Hematopoietic multipotent progenitor cell treated with erythropoietin and hydrocortisone succinate and interleukin-3 and kit ligand, for 4 days (in vitro differentiated cells): ENCODE measurements at places on chromosomes 12 and 14.

DNA sequence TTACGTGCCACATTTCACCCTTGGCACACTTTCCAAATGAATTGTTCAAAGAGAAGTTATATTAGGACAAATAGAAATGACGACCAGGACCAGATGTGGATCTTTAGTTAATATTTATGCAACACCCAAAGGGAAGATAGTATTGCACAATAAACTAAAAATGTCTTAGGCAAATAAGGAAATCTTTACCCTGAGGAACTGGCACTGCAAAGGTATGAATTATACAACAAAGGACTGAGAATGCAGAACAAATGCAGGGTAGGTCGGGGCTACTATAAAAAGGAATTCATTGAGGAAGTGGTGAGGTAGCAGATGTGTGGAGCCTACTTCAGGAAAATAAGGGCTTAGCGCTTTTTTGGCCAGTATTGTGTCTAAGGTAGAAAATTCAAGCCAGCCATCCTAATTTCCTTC, 3.9 kb upstream of the TMTC2 start:
- DNase-seq: peak; percentile 6

- DNase-seq: no peak
Observed at GRCh38 chr12:85385406-85385805, 105.4 kb downstream of the ALX1 start.

DNA sequence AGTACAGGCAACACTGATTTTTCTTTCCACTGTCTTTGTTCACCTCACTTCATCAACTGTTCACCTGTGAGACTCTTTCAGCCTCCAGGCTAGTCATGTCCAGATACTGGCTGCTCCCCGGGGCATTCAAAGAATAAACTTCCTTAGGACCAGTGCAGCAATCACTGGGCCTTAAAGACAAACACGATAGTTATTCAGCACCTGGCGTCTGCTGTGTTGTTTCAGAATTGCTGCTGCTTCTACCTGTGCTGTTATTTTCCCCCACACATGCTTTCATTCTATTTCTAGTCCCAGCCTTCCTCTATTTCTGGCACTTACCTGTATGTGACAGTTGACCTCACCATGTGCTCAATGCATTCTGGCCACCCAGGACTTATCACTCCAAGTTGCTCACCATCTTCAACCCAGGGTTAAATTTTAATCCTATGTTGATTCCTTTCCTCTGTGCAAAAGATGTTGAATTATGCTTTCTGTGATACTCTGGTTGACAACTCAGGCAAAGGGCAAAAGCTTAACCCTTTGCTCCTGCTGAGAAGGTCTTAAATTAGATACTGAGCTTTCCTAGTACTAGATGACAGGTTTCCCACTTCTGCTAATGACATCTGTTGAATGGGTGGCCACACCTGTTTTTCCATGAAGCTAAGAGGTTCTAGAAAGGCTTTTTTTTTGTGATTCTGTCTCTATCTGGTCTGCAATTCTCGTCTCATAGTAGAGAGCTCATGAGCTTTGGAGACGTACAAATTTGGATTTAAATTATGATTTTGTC, 41.4 kb downstream of the PTPRQ start:
- no peak for DNase-seq

- DNase-seq: peak; percentile 87
Observed at GRCh38 chr12:89016970-89017778, 335.1 kb downstream of the DUSP6 start.

DNA sequence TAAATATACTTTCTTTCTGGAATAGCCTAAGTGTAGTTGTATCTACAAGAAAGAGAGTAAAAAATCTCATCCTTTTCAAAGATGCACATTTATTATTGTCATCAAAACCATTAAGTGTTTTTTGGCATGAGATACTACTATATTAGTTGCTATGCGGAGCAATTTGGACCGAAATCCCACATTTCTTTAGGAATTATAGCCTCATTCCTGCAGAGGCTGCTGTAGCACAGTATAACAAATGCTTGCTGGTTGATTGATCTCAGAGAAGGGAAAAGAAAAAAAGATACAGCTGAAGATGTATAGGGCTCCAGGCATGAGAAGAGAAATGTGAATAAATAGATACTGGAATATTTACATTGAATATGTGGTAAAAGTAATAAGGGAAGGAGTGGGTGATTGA, 36.0 kb downstream of the RHOJ start:
- DNase-seq: no peak

- DNase-seq: peak; percentile 97
Observed at GRCh38 chr12:95942524-95943329, at the start of gene CCDC38. Gene CCDC38, minus strand, starts transcription at chr12:95942614. Its CDS starts 6,105 bp downstream, at chr12:95936509.

DNA sequence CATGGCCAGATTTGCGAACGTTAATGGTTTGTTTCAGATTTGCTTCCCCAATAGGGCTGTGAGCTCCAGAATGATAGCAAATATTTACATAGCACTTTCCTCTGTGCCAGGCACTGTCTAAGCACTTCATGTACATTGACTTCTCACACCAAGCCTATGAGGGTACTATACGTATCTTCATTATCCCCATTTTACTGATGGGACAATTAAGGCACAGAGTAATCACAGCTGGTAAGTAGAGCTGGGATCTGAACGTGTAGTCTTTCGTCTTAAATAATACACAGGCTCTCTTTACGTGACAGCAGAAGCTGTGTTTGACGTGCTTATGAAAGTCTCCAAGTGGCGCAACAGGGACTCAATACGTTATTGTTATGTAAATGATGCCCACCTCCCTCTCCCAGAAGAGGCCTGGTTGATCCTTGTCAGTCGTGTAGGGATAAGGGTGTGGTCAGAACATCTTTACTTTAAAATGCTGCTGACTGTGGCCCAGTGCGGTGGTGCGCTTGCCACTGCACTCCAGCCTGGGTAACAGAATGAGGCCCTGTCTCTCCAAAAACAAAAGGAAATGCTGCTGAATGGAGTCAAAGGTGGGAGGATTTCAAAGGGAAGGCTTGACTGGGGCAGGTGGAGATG, 66.3 kb upstream of the TCL1B start:
- DNase-seq: no peak

- no peak for DNase-seq
Observed at GRCh38 chr14:104788161-104788818, 7.3 kb downstream of the AKT1 start.
